Activated CD4-positive, alpha-beta T cell treated with anti-CD3 and anti-CD28 coated beads for 1 hour (primary cell): ENCODE measurements at places on chromosomes 6 and 20.

GRCh38 chr6:146544616-146545182 is 1.1 kb downstream of the RAB32 start:
- DNase-seq = no peak

GRCh38 chr20:62795023-62795761 is 1.1 kb upstream of the MRGBP start:
- DNase-seq = peak; percentile 56

- no peak for DNase-seq
Observed at GRCh38 chr20:48723308-48724264, 104.2 kb downstream of the PREX1 start.

GRCh38 chr6:24576447-24576846 is 69.5 kb downstream of the KIAA0319 start:
- no peak for DNase-seq

- no peak for DNase-seq
Observed at GRCh38 chr6:63458480-63459115, 113.7 kb upstream of the LOC128125822 start.

DNA sequence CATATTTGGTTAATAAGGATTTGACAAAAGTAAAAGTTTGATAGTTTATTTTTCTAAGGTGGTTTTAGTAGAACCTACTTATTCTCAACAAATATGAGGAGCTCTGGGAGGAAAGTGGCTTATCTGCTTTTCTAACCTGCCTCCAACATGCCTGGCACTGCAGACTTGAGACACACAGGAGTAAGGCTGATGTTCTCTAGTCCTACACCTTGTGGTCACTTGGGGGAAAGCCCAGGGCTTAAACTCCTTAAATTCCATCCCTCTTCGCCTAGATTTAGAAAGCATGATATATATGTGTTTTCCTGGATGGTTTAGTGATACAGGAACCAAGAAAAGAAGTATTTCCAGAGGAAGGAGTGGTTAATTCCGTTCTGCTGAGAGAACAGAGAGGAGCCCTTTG is 39.9 kb upstream of the SAMD5 start:
- no peak for DNase-seq

DNA sequence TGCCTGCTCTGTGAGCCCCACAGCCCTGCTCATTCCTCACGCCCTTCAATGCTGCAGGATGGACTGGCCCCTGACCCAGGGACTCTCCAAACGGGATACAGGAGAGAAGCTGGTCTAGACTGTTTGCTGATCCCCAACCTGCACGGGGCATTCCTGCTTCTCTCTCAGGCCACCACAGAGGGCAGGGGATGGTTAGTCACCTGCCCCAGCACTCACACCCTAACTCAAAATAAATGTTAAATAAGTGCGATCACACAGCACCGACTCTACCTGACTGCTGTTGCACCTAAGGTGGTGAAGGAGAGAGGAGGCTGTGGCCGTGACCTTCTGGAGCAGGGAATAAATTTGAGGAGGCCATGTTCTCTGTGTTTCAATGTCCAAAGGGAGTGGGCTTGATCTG is 39.9 kb upstream of the TGM6 start:
- no peak for DNase-seq

- no peak for DNase-seq
Observed at GRCh38 chr6:21514288-21514687, 79.3 kb upstream of the SOX4 start.

DNA sequence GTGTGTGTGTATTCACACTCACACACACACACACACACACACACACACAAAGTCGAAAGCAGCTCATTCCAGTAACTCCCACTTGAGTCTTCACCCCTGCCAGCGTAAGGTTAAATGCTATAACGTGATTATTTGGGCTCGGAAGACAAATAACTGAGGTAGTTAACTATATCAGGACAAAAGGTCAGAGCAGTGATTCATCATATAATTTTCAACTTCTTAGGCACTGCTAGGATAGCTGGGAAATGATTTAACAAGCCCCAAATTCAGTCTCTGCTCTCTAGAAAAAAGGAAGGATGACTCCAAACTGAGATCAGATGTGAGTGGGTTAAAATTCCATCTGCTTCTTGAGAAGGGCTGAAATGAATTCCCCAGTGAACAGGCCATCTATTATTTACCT is 30.7 kb downstream of the HDGFL1 start:
- DNase-seq = no peak

- no peak for DNase-seq
Observed at GRCh38 chr6:156410649-156411048, 366.5 kb upstream of the ARID1B start.

DNA sequence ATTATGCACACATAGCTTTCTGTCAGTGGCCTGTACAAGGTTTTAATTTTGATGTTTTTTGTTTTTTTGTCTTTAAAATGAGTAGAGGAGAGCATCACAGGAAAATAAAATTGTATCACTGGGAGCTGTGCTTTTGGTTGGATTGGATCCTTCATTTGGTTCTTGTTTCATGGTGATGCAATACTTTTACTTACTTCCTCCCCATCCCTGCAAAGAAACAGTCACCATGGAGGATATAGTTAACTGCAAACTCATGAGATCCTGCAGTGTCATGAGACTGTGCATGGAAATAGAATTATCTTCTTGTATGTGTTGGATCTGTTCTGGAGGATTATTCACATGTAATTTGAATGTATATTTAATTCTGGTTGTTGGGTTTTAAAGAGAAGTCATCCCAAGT is 122.3 kb downstream of the JARID2 start:
- no peak for DNase-seq

GRCh38 chr6:111129013-111129412 is 41.7 kb downstream of the SLC16A10 start:
- DNase-seq = no peak

GRCh38 chr20:57618091-57618763 is 2.0 kb downstream of the ZBP1 start:
- DNase-seq = no peak

- DNase-seq = no peak
Observed at GRCh38 chr6:151350442-151351145, 40.8 kb downstream of the ZBTB2 start.

DNA sequence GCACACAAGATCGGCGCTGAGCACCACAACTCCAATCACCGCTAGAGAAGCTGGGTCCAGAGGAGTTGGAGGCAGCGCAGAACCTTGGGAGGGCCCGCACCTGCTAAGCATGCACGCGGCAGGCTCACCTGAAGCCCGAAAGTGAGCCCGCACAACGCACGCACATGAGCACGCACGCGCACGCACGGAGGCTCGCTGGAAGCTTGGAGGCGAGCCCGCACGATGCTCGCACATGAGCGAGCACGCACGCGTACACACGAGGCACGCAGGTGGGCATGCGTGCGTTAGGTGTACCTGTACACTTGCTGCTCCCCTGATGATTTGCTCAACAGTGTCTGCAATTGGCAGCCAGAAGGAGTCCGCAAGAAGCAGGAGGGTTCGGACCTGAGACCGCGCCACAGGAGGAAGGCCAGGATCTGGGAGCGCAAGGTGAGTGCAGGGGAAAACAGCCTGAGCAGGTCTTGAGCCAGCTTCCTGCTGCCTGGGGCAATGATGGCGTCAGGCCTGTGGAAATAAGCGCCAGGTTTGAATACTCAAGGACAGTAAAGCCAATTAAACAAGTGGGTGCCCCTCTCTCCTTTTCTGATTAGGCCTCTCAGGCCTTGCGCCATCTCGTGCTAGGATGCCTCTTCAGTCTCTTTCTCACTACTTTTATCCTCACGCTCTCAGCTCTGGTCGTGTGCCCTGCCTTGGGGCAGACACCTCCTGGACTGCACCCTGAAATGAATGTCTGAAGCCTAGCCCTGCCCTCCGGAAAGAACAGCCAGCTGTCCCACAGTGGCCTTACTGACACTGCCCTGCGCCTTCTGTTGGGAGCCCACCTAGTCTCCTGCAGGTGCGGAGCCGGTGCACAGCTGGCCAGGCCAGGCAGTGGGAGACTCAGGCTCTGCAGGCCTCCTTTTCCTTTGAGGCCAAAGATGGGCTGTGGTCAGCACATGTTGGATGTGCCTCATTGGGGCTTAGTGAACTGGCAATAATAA is 340.4 kb downstream of the CDC5L start:
- no peak for DNase-seq

DNA sequence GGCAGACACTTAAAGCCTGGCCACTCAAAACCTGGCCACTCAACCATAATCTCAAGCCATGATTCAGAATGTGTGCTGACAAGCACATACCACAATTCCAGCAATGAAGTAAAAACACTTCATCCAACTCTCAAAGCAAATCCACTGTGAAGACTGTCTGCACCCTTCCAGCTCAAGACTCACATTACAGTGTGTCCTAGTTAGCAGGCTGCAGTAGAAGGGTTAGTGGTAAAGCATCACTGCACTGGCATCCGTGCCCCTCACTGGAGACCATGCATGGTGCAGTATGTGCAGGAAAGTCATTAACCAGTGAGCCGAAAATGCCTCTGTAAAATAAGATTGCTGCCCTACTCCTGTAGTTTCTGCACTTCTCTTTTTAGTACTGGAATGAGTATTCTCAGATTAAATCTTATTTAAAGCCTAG is 43.4 kb downstream of the SLC23A2 start:
- DNase-seq = no peak

DNA sequence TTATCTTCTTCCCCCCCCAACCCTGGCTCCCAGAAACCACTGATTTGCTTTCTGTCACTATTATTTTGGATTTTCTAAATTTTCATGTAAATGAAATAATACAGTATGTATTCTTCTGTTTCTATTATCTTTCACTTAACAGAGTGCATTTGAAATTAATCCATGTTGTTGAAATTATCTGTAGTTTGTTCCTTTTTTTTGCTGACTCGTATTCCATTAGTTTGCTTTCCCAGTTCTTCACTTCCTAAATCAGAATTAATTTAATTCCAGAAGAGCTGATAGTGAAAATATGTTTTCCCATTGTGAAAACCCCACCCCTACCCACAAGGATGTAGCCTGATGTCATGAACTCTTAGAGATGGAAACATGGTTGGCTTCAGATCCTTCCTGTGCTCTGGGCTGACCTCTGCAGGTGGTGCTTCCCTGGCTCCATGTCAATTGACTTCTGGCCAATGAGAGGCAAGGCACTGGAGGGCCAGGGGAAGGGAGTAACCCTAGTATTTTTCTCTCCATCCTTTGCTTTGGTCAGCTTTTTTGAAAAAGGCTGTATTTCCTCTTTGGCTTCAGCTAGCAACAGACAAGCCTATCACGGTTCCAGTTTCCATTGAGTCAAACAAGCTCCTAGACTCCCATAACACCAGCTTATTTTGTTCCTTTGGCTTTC is 244.4 kb upstream of the HSF2 start:
- no peak for DNase-seq

DNA sequence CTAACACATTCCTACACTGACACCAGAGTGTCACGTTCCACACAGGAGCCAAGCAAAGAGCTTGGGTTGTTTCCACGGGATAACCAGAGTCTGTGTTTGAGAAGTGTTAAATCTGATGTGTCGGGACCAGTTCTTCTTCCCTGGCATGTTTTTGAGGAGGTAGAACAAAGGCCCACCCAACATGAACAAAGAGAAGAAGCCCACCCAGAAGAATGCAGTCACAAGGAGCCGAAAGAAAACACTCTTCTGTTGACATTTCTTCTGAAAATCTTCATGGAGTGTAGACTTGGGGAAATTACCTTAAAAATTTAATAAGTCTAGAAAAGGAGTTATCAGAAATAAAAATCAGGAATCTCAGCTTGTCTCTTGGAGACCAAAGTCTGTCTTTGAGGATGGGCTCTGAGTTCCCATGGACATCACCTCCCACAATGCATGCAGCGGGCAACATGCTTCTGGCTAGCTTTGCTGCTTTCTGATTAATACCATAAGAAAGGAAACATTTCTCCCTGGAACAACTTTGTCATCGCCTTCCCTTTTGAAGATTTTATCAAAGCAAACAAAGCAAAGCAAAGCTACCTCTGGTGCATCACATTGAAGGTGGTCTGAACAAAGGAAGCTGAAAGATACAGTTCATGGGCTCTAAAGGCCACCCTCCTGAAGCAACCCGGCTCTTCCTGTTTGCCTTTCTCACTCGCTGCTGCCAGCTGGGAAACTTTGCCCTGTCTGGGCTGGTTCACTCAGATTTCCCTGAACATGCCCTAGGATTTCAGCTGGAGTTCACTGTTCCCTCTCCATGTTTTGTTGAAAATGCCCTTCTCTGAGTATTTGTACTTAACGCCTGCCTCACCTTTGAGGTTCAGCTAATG is 448.1 kb downstream of the KIF16B start:
- DNase-seq = no peak

DNA sequence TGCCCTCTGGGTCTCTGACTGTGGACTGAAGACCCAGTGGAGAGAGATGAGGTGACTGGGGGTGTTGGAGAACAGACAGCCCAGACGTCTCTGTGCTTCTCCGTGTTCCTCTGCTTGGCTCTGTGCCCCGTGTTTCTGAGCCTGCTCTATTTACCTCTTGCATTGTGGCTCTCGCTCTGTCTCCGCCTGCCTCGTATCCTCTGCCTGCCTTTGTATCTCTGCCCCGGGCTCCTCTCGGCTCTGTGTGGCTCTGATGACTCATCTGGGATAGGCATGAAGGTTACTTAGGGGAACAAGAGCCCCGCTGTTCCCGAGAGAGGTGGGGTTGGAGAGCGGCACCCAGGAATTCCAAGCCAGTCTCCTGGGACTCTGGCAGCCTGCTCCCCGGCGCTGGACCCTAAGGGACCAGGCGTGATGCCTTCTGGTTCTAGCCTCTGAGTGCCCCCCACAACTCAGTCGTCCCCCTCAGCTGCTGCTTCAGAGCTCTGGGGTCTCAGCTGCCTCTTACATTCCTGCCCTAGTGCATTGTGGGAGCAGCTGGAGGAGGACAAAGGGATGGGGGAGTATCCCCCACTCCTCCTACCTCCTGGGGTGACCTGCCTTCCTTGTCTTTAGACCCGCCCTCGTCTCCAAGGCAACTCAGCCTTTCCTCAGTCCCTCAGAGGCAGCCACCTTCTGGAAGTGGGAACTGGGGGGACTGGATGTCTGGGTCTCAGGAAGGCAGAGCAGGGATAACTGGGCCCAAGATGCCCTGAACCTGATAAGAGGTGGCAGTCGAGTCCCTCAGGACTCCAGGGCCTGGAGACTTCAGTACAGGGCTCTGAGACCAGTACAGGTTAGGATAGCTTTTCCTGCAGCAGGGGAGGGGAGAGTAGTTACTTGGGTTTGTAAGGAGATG is 1.9 kb downstream of the DDR1 start:
- no peak for DNase-seq

- DNase-seq = no peak
Observed at GRCh38 chr20:20628314-20628713, 84.1 kb downstream of the RALGAPA2 start.

DNA sequence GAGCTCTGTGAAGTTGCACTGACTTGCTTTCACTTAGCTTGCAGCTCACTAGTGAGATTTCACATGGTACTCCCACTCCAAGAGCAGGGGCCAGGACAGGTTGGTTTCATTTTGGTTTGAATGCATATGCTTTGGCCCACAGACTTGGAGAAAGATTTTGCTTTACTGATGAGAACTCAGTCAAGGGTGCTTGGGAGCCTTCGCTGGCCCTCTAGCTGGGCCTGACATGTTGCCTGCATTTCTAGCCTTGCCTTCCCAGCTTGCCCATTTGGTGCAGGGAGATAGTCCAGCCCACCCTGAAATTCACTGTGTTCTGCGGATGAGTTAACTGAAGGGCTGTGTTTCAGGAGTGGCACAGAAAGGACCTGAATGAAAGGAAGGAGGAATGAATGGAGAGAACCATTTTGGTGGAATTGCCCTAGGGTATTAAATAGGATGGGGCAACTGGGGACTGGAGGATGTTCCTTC is 1.9 kb downstream of the SGK1 start:
- DNase-seq = no peak

- DNase-seq = no peak
Observed at GRCh38 chr20:5949943-5950270, 426 bp downstream of the TRMT6 start.

- no peak for DNase-seq
Observed at GRCh38 chr6:102229271-102229670, 835.8 kb downstream of the GRIK2 start.
